ENCODE measurements at places on chromosomes 7 and 10. TPM values are rescaled to one million over a fixed set of nuclear protein-coding genes. Genes with fewer than 3 reads are reported as not detected.

Gene MKX
- 20.5 TPM for total RNA-seq

Gene ERVW-1
- not detected for total RNA-seq

Gene ZDHHC4
- 62.2 TPM for total RNA-seq

Gene NKX1-2
- total RNA-seq = not detected

Gene FHIP2A
- 50.2 TPM for total RNA-seq

Gene C10orf62
- not detected for total RNA-seq

Gene C7orf57
- total RNA-seq = not detected

Gene FAM237B
- not detected for total RNA-seq

Gene TMEM130
- 1.5 TPM for total RNA-seq

Gene LRIT1
- total RNA-seq = not detected

Gene CDHR1
- total RNA-seq = not detected

Gene VPS50
- 25.6 TPM for total RNA-seq

Gene AASS
- 20.5 TPM for total RNA-seq

Gene NPC1L1
- total RNA-seq = not detected

Gene ZPBP
- not detected for total RNA-seq

Gene ZNF365
- total RNA-seq = 0.44 TPM

Gene HMX3
- not detected for total RNA-seq

Gene KLF14
- total RNA-seq = not detected

Gene FAM13C
- total RNA-seq = 3.2 TPM

Gene UBTD1
- 25.6 TPM for total RNA-seq

Gene TSPAN14
- 50.7 TPM for total RNA-seq

Gene SCIN
- total RNA-seq = 1.6 TPM

Gene ACHE
- 1.5 TPM for total RNA-seq

Gene NPTX2
- total RNA-seq = 5.1 TPM

Gene RET
- total RNA-seq = 0.43 TPM

Gene AUTS2
- total RNA-seq = 65.3 TPM

Gene TRIM50
- not detected for total RNA-seq

Gene BICC1
- 39.4 TPM for total RNA-seq

Gene LDB3
- 0.37 TPM for total RNA-seq

Gene CLCN1
- not detected for total RNA-seq

Gene EPDR1
- 16.6 TPM for total RNA-seq

Gene ACTL6B
- total RNA-seq = not detected

Gene SPDYE8
- not detected for total RNA-seq

Gene SPRN
- total RNA-seq = 2.2 TPM

Gene GDF2
- not detected for total RNA-seq

Gene PRLHR
- not detected for total RNA-seq

Gene OR2A42
- total RNA-seq = 0.08 TPM

Gene CHAT
- not detected for total RNA-seq

Gene STRIP2
- 0.81 TPM for total RNA-seq

Gene INMT
- total RNA-seq = 1.5 TPM

Gene SAMD9
- total RNA-seq = 15.6 TPM

Gene ZNF736
- not detected for total RNA-seq

Gene ADAM22
- total RNA-seq = 3.0 TPM

Gene FZD1
- 19.4 TPM for total RNA-seq

Gene DNAJB12
- total RNA-seq = 42.4 TPM

Gene JCAD
- 7.7 TPM for total RNA-seq

Gene ANKRD7
- not detected for total RNA-seq

All from osteocyte (in vitro differentiated cells).